ENCODE measurements at places on chromosomes 2 and 18.

DNA sequence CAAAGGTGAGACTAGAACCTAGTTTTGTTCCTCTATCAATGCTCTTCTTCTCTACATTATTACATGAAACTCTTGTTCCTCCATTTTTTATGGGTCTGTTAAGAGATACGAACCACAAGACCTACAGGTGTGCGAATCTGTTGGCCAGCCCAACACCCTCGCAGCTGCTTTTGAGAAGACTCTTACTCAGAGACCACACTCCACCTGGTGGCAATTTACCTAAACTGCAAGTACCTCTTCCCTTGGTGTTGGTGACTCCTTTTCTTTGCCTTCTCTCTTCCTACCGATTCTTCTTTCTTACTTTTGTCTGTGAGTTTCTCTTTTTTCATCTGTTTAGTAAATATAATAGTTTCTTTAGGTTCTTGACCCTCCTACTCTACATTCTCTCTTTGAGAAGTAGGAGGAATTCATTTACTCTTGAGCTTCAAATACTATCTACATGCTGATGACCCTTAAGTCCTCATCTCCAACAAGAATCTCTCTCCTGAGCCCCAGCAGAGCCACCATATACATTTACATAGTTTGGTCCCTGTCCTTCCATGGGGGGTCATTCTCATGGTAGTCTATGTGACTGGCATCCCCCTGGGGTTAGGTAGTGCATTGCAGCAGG, 81.8 kb upstream of the GAREM1 start:
- DNase-seq = peak; percentile 64

DNA sequence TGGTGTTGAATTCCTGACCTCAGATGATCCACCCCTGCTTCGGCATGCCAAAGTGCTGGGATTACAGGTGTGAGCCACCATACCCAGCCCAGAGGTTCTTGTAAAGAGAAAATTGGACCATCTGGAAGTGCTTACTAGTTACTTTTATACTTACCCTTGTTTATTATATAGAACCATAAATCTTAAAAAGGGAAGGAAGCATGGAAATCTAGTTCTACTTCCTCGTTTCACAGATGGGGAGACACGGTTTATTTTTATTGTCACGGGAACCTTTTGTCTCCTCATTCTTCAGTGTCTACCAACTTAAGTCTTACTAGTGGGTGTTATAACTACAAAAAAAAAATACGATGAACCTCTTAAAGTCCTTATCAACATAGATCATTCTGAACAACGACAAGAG, 45.8 kb upstream of the PDK1 start:
- DNase-seq = no peak

DNA sequence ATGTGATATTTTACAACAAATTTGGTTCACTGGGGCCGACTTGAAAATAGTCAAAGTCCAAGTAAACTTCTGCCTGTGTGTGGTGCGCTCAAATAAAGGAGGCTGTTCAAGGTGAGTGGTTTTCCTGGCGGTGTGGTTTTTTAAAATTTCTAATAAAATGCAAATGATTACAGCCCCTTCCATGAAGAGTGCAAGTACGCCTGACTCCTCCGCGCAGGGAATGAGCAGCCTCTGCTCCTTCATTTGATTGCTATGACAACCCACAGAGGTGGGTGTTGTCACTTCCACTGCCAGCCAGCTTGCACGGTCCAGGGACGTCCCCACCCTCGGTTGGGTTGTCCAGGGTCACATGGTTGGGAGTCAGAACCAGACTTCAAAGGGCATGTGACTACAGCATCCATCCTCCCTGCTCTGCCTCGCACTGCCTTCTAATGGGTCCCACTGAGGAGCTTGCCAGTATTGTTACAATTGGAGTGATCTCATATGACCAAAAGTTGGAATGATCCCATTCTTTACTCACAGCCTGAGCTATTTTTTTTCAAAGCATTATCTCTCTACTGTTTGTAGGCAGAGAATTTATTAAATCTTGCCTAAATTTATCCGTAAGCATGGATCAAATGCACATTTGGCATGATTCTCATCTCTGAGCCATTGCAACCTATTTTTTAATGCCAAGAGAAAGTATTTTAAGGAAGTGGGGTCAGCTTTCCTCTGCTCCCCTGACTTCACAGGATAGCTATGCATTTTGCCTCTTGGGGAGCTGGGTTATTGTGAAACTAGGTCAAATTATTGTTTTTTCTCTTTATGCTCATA, 121.3 kb downstream of the AGAP1 start:
- no peak for DNase-seq

DNA sequence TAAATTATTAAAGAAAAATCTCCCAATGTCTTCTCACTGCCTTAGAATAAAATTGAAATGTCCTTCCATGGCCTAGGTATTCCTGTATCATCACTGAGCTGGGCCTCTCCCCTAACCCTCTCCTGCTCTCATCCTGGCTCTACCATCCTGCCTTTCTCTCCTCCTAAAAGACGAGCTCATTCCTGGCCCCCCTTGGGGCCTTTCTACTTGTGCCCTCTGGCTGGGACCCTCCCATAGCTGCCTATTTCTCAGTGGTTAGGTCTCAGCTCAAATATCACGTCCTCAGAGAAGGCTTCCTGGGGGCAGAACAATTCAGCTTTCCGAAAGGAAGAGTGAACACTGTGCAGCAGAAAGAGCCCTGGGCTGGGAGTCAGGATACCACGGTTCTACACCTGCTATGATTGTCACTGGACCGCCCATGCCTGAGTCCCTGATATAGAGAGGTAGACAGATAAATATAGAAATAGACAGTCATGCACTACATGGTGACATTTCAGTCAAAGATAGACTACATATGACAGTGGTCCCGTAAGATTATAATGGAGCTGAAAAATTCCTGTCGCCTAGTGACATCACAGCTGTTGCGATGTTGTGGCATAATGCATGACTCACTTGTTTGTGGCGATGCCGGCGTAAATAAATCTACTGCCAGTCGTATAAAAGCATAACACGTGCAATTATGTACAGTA, 9.4 kb downstream of the DNPEP start:
- DNase-seq = no peak

- no peak for DNase-seq
These were observed 39.1 kb downstream of the SLC3A1 start for GRCh38 chr2:44314362-44314761.

GRCh38 chr18:79584491-79585394, 94.9 kb upstream of the CTDP1 start:
- DNase-seq = no peak

DNA sequence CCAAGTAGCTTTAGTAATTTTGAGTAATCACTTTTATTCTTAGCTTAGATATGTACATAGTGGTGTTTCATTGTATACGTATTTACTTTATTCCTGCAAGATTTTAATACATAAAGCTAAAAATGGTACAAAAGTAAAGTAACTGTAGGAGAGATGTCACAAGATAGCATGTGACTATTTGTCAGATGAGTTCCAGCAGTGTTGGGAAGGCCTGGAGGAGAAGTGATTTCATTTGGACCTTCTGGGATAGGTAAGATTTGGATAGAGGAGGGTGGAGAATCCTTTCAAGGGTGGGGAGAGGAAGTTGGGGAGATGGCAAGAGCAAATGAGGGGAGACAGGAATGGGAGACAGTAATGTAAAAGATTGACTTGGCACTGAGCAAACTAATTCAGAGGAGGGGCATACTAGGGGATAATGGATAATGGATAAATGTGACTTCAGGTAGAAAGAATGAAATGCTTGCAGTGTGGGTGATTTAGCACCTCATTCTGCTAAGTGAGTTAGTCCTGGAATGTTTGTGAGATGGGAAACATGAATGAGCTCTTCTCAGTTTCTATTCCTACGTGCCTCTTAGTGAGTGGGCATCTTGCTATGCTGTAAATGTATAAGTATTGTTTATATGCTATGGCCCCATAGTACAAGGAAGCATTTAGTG, 10.5 kb downstream of the WDR43 start:
- DNase-seq = no peak

- DNase-seq = no peak
These were observed 181.7 kb upstream of the ETAA1 start for GRCh38 chr2:67215214-67216055.

DNA sequence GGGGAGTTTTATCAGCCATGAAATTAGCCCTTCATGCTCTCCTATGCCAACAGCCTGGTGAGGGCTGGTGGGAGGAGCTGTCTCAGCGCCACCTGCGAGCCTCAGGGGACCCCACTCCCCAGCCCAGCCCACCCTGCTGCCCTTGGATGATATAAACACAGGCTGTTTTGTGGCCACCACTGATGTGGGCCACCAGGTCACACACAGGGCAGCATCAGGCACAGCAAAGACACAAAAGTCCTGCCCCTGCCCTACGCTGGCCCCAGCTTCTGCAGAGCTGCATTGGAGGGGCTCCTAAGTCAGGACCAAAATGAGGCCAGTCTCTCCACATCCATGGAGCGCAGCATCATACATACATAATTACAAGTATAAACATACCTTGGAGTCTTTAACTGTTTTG, 110.6 kb upstream of the TEX51 start:
- DNase-seq = no peak

- no peak for DNase-seq
These were observed 140.8 kb downstream of the DDX1 start for GRCh38 chr2:15732341-15733077.

DNA sequence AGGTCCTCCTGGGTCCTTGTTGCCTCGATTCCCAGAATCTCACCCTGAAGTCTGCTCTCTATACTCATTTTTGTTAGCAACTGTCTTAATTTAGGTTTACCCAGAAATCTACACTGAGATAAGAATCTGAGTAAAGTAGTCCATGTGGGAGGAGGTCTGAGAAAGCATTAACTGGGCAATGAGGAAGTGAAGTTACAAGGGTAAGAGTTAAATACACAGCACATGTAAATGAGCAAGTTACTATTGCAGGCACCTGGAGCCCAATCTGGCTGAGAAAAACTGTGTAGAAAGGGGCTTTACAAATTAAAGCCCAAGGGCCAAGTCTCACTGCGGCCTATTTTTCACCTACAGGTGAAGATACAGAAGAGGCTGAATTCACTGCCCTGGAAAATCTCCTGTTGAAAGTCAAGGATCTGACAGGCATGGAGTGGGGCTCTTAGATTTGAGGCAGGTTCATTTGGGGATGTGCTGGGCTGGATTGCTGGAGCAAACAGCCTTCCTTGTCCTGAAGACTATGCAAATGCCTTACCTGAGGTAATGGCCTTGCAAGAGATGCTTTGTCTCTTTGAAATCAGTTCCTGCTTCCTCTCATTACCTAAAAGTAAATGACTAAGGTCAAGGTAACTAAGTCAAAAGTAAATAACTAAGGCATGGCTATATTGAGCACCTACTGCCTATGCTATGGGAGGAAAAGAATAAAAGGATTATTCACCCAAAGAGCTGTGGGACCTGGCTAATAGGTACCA, 84.4 kb upstream of the DYNAP start:
- no peak for DNase-seq

GRCh38 chr18:26911840-26912239, 46.3 kb upstream of the AQP4 start:
- DNase-seq = no peak

GRCh38 chr2:18855027-18855426, 265.7 kb upstream of the NT5C1B start:
- DNase-seq = no peak

DNA sequence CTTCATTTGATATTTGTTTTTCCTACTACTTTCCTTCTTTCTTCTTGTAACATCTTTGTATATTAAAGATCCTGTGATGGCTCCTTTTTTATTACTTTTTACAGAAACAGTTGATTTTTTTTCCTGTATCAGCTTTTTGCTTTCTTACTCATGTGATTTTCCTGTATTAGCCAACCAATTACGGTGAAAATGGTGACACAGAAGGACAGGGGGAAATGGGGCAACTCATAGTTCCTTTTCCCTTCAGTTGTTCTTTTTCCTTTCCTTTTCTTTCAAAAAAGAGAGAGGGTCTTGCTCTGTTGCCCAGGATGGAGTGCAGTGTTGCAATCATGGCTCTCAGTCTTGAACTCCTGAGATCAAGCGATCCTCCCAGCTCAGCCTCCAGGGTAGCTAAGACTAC, 117.8 kb downstream of the ATL2 start:
- DNase-seq = no peak

GRCh38 chr18:50441501-50441900, 66.7 kb downstream of the SKA1 start:
- no peak for DNase-seq

- no peak for DNase-seq
These were observed 33.4 kb downstream of the MYCN start for GRCh38 chr2:15973481-15974401.

DNA sequence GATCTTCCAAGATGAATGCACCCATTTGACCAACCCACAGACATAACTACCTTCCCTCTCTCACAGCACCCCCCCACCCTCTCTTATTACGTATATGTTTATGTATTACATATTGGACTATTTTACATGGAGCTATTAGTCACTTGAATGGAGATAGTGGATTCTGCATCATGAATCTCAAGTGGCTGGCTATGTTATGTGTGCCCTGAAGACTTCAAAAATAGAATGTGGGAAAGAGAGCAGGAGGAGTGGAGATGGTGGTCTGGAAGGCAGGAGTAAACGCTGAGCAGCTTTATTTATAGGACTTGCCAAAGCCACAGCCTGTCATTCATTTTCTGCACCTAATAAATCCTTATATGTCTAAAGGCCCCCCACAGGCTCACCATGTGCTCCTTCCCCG, 4.9 kb downstream of the ANTXR1 start:
- no peak for DNase-seq

DNA sequence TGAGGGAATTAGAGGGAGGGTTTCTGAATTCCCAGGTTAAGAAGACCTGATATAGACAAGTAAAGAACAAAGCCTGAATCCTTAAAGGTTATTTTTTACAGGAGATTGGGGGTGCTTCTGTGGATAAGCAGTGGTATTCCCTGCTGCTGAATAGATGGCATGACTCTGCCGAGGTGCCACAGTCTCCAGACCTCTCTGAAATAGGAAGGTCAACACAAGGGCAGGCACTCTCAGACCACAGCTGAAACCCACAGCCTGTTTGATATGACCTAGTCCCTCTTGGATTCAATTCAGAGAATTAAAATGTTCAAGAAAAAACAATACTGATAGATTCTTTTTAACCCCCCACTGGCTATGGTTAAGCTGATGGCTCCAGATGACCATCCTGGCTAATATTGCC, 259.3 kb downstream of the PTGR3 start:
- no peak for DNase-seq

GRCh38 chr2:7430421-7430868, 513.2 kb downstream of the RNF144A start:
- DNase-seq = no peak

DNA sequence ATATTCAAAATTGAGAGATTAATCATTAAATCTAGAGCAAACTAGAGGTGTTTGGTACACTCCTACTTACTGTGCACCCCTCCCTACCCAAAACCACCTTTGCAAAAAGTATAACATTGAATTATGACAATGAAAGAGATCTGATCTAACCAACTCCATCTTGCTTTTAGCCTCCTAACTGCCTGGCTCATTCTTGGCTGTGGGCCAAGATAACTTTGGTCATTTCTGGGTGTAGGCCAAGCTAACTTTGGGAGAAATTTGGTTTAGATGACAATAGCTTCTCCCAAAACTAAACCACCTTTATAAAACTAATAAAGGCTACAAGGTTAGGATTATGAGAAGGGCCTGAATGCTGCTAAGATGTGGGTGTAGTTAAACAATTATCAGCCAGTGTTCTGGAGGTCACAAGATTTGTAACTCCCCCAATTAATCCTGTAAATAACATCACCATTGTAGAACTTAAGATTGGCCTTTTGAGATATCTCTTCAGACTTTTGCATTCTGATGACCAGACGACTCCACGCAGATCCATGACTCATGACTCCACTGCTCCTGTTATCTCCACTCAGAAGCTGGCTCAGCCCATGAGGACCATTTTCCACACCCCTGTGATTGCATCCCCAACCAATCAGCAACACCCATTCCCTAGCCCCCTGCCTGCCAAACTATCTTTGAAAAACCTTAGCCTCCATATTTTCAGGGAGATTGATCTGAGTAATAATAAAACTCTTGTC, 160.2 kb downstream of the FBXO15 start:
- no peak for DNase-seq

All from stimulated activated CD4-positive, alpha-beta T cell treated with anti-CD3 and anti-CD28 coated beads, Interleukin-2, amount 100 ng/mL, for 24 hours (primary cell).